ENCODE measurements at places on chromosomes 4 and X. TPM values are rescaled to one million over a fixed set of nuclear protein-coding genes. Genes with fewer than 3 reads are reported as not detected.

Gene SSX2B
- not detected for total RNA-seq

DNA sequence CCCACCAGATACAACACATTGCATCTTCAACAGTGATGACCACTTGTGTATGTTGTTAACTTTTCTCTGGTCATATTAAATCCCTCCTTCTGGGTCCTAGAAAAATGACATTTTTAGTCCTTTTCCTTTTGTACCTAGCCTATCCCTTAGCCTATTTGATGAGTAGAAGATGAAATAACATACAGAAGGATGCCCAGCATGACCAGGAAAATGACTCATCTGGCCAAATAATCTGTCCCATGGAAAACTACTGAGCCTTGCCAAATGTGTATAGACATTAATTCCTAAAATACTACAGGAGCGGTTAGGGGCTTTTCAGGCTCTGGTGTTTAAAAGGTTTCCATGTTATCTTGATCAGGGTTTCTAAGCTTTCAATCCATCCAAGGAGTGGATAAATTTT, 129.0 kb upstream of the KCNIP4 start:
- DNase-seq = no peak
- H3K27ac ChIP-seq = no peak overlapping the region
- no peaks in the 10 kb centered on the region for H3K27me3 ChIP-seq
- H3K4me3 ChIP-seq = no peak overlapping the region
- H3K4me1 ChIP-seq = no peaks in the 10 kb centered on the region

GRCh38 chrX:9267415-9267814, 197.4 kb upstream of the TBL1X start:
- H3K4me1 ChIP-seq = no peaks in the 10 kb centered on the region
- H3K27ac ChIP-seq = no peak overlapping the region
- no peaks in the 10 kb centered on the region for H3K27me3 ChIP-seq
- H3K36me3 ChIP-seq = no peaks in the 10 kb centered on the region

Gene TRMT44
- total RNA-seq = 14.1 TPM

DNA sequence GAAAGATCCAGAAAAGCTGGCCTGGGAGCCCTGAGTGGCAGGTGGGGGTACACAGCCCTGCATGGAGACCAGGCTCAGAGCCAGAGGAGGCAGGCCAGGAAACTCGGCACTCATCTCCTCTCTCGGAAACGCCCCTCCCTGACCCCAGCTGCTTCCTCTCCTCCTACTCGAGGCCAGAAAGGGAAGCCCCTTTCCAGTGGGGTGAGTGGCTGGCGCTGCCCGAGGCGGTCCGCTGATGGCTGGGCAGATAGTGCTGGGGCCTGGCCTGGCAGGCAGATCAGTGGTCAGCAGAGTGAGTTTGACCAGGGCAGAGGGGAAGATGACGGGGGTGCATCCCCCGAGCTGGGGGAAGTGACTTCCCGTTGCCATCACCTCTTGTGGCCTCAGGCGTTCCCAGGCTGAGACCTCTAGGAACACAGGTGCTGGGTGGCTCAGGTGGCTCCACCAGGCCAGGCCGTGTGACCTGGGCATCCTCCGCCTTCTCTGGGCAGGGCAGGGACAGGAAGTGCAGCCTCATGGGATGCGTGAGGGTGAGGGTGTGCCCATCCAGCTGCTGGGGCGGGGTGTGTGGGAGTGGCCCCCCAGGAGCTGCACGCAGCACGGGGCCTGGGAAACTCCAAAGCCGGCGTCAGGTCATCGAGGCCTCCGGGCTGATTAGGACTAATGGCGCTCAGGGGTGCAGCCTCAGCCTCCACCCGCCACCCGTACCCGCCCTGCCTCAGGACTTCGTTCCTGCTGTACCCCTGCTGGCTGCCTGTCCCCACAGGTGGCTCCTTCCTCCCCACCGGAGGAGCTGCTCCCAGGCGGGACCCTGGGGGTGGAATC, 5.7 kb downstream of the SH3BP2 start:
- no peak overlapping the region for H3K27ac ChIP-seq
- no peaks in the 10 kb centered on the region for H3K27me3 ChIP-seq
- no peak overlapping the region for H3K4me3 ChIP-seq
- peaks cover 26% of the 10 kb centered on the region for H3K4me1 ChIP-seq

GRCh38 chr4:70564033-70564432, 28.0 kb upstream of the AMBN start:
- H3K4me1 ChIP-seq = peaks cover 6% of the 10 kb centered on the region
- DNase-seq = no peak
- no peaks in the 10 kb centered on the region for H3K36me3 ChIP-seq
- no peak overlapping the region for H3K27ac ChIP-seq

- no peak for DNase-seq
- H3K27me3 ChIP-seq = no peaks in the 10 kb centered on the region
- no peak overlapping the region for H3K4me3 ChIP-seq
- H3K4me1 ChIP-seq = no peaks in the 10 kb centered on the region
- no peak overlapping the region for H3K27ac ChIP-seq
Measured at GRCh38 chr4:83618991-83619645, 83.2 kb downstream of the GPAT3 start.

DNA sequence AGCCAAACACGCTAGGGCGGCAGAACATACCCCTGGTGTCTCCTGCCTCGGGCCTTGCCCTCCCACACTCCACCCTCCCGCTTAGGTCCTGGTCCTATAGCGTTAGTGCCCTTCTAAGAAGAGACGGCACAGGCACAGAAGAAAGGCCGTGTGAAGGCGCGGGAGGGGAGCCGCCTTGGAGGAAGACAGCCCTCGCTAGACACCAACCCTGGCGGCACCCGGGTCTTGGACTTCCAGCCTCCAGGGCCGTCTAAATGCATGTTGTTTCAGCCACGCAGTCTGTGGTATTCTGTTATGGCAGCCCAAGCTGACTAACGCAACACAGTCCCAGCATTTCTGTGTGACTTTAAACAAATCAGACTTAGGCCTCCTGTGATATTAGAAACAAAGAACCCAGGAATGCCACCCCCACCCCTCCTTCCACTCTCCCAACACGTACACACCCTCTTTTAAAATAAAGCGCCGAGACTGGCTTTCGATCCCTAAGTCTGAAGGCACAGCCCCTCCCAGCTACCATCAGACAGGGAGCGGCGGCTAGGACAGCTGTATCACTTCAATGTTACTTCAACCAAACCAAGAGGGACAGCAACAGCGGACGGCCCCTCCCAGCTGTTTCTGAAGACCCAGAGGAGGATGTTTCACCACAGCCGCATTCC, 128.0 kb downstream of the AFAP1 start:
- no peaks in the 10 kb centered on the region for H3K4me1 ChIP-seq
- no peaks in the 10 kb centered on the region for H3K36me3 ChIP-seq
- no peaks in the 10 kb centered on the region for H3K27me3 ChIP-seq
- no peak overlapping the region for H3K27ac ChIP-seq
- DNase-seq = no peak

Gene CXCL11
- not detected for total RNA-seq

- no peaks in the 10 kb centered on the region for H3K4me1 ChIP-seq
- H3K27me3 ChIP-seq = no peaks in the 10 kb centered on the region
- H3K36me3 ChIP-seq = no peaks in the 10 kb centered on the region
- DNase-seq = no peak
Measured at GRCh38 chr4:19455850-19456602, 795.7 kb upstream of the SLIT2 start.

DNA sequence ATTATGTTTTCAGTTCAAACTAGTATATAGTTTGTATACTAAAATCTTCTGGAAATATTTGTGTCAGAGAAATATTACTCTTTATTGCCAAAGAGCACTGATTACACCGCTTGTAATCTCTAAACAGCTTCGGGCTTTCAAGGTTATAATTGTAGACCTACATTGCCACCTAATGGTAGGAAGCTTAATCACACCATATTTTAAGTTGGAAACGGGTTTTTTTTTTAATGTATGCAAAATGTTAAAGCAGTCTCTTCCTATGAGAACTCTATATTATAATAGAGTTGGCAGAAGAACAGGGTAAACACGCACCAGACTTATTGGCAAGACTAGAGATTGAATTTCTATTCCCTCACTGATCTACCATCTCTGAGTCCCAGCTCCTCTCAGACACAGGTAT, 19.5 kb upstream of the NFXL1 start:
- no peaks in the 10 kb centered on the region for H3K36me3 ChIP-seq
- no peak overlapping the region for H3K4me3 ChIP-seq
- H3K27me3 ChIP-seq = no peaks in the 10 kb centered on the region

DNA sequence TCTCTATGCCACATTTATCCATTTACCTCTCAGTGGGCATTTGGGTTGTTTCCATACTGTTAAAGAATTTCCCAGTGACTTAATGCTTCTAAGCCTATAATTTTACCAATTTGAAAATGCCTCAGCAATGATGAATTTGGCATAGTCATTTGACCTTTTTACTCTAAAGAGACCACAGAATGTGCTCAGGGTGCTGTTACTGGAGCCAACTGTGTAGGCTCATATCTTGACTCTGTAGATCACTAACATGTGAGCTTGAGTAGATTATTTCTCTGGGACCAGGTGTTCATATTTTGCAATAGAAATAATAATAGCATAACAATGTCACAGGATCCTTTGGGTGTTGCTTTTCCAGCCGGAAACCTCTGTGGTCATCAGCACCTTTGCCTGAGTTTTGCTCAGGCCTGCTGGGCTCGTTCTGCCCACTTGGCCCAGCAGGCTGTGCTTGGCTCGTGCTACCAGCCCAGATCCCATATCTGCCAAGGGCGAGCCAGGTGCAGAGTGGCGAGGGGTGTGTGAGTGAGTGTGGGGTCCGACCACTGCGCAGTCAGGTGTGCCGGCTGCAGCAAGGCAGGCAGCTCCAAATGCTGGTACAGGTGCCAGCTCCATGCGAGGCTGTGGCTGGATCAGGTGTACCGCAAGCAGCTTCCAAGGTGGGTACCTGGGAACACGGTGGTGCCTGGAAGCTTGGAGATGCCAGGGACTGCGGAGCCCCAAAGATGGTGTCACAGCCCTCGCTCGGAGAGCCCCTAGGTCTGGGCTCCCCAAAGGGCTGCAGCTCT, 70.6 kb upstream of the ANK2 start:
- no peak for DNase-seq
- H3K4me1 ChIP-seq = no peaks in the 10 kb centered on the region
- no peak overlapping the region for H3K4me3 ChIP-seq
- H3K36me3 ChIP-seq = no peaks in the 10 kb centered on the region

Gene CABS1
- total RNA-seq = not detected

GRCh38 chr4:10303291-10303690, 153.9 kb downstream of the ZNF518B start:
- no peak for DNase-seq
- H3K27me3 ChIP-seq = no peaks in the 10 kb centered on the region
- H3K36me3 ChIP-seq = no peaks in the 10 kb centered on the region
- H3K4me3 ChIP-seq = no peak overlapping the region
- H3K4me1 ChIP-seq = no peaks in the 10 kb centered on the region

Gene KCND1
- total RNA-seq = 2.6 TPM

- H3K4me1 ChIP-seq = no peaks in the 10 kb centered on the region
- H3K27me3 ChIP-seq = no peaks in the 10 kb centered on the region
- DNase-seq = no peak
- H3K4me3 ChIP-seq = no peak overlapping the region
Measured at GRCh38 chrX:2462780-2463179, 38.0 kb downstream of the DHRSX start.

All from Karpas-422 (cell line).